Calu3 (cell line): ENCODE measurements at places on chromosomes 3 and 15. TPM values are rescaled to one million over a fixed set of nuclear protein-coding genes. Genes with fewer than 3 reads are reported as not detected.
A peak's percentile ranks its signal among the peaks of the same experiment; 100 is the strongest.

DNA sequence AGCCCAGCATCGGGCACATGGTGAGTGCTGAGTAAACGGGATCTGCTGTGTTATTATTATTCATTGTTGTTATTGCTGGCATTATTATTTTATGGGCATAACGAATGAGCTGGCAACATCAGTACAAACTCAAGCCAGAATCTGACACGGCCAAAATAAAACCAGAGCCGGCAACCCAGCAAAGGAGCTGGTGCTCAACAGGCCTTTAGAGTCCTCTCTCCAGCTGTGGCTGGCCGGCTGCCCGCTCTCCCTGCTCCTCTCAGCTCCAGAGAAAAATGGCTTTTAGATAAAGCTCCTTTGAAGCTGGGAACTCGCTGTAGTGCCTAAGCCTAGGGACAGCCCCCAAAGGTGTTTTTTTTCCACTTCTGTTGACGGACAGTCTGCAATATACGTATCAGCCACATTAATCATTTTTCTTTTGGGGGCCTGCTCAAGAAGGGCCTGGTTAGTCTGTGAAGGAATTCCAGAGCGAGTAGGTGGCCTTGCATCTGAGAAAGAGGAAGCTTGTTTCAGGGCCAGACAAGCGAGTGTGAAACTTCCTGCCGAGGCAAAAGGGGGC lies 193.9 kb upstream of the UBE2E1 start:
- peak overlapping the region; percentile 39 for H3K27ac ChIP-seq
- no peaks in the 10 kb centered on the region for H3K36me3 ChIP-seq
- no peak for DNase-seq
- peaks cover 1% of the 10 kb centered on the region for H3K27me3 ChIP-seq
- peaks cover 9% of the 10 kb centered on the region for H3K4me1 ChIP-seq

- no peak overlapping the region for H3K27ac ChIP-seq
- peaks cover 39% of the 10 kb centered on the region for H3K36me3 ChIP-seq
- H3K27me3 ChIP-seq = no peaks in the 10 kb centered on the region
- no peak for DNase-seq
Observed at GRCh38 chr15:70058642-70059360, 38.9 kb downstream of the TLE3 start.

DNA sequence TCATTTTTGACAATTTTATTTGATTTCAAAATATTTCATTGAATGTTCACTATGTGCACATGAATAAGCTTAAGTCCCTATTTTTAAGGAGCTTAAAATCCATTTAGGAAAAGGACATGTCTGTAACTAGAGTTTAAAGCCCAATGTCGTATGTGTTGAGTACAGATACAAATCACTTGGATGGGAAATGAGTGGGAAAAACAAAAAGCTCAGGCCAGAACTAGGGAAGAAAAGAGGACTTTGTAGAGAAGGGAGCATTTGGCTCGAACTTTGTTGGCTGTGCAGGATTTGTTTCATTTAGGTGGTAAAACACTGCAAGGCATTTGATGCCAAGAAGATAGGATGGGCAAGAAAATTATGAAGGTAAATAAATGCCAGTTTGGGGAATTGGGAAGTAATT lies 653.1 kb upstream of the KCNMB2 start:
- H3K27ac ChIP-seq = no peak overlapping the region
- H3K4me1 ChIP-seq = no peaks in the 10 kb centered on the region
- H3K4me3 ChIP-seq = no peak overlapping the region

- no peak overlapping the region for H3K4me3 ChIP-seq
- no peak overlapping the region for H3K27ac ChIP-seq
- H3K4me1 ChIP-seq = no peaks in the 10 kb centered on the region
Observed at GRCh38 chr15:88603885-88604284, 17.3 kb upstream of the AEN start.

GRCh38 chr15:97071668-97072067 lies 741.2 kb downstream of the NR2F2 start:
- H3K27me3 ChIP-seq = no peaks in the 10 kb centered on the region
- H3K27ac ChIP-seq = no peak overlapping the region
- no peaks in the 10 kb centered on the region for H3K36me3 ChIP-seq
- DNase-seq = no peak
- no peak overlapping the region for H3K4me3 ChIP-seq

- H3K27ac ChIP-seq = peak overlapping the region; percentile 72
- H3K4me3 ChIP-seq = peak overlapping the region; percentile 92
Observed at GRCh38 chr3:39106281-39106811, 1.1 kb downstream of the GORASP1 start.

DNA sequence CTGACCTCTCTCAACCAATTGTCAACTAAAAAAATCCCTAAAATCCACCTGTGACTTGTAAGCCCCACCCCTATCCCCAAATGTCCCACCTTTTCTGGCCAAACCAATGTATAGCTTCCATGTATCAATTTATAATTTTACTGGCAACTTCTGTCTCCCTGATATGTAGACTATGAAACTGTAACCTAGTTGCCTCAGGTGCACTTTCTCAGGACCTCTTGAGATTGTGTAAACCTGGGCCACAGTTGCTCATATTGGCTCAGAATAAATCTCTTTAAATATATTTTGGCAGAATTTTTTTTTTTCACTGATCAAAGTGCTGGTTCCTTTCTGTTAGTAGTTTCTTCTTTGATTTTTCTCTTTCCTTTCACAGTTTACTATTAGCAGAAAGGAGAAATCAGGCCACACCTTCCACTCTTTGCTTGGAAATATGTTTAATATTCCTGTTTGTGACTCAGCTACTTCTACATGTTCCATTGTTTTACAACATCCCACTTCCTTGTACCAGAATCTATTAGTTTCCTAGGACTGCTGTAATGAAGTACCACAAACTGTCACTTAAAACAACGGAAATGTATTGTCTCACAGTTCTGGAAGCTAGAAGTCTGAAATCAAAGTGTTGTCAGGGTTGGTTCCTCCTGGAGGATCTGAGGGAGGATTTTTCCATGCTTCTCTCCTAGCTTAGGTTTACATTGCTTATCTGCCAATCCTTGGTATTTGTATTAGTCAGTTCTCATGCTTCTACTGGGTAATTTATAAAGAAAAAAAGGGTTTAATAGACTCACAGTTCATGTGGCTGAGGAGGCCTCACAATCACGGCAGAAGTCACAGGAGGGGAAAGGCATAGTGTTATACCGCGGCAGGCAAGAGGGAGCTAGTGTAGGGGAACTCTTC lies 801.2 kb upstream of the ARPP21 start:
- DNase-seq = no peak
- H3K36me3 ChIP-seq = no peaks in the 10 kb centered on the region
- peaks cover 6% of the 10 kb centered on the region for H3K27me3 ChIP-seq
- H3K4me1 ChIP-seq = peaks cover 15% of the 10 kb centered on the region

DNA sequence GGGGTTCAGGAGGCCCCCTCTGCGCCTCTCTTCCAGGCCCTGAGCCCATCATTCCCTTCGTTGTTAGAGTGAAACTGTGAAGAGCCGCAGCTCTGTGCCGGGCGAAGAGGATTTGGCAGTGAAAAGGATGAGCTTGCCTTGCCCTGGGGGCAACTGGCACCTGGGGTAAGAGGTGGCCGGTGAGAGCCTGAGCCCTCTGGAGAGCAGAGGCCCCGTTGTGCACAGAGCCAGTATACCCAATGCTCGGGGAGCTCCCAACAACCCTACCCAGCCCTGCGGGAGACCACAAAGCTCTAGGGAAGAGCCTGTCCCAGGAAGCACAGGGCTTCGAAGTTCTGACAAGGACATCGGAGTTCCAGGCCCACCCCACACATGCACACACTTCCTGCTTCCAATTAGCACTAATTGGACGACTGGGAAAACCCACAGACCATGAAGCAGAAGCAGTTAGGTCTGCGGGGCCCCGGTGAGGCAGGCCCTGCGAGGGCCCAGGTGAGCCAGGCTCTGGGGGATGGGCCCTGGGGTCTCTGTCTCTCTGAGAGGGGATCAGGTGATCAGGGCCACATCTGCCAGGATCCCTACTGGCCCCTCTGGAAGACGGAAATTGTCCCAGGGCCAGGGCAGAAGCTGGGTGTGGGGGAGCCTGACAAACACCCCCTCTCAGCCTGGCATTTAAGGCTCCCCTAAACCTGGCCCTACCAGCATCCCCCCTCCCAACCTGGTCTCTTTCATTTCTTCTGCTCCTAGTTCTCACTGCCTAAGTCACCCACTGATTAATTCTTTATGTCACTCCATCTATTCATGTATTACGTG lies 27.9 kb upstream of the SFMBT1 start:
- no peaks in the 10 kb centered on the region for H3K27me3 ChIP-seq
- peaks cover 13% of the 10 kb centered on the region for H3K36me3 ChIP-seq
- peak overlapping the region; percentile 87 for H3K4me3 ChIP-seq

- H3K27ac ChIP-seq = no peak overlapping the region
- H3K27me3 ChIP-seq = no peaks in the 10 kb centered on the region
- peaks cover 9% of the 10 kb centered on the region for H3K4me1 ChIP-seq
- no peaks in the 10 kb centered on the region for H3K36me3 ChIP-seq
Observed at GRCh38 chr3:152151216-152151876, 117.4 kb upstream of the MBNL1 start.

GRCh38 chr3:61594144-61594963 lies 33.0 kb downstream of the PTPRG start:
- no peak for DNase-seq
- H3K27me3 ChIP-seq = no peaks in the 10 kb centered on the region
- H3K27ac ChIP-seq = no peak overlapping the region
- H3K4me3 ChIP-seq = no peak overlapping the region
- no peaks in the 10 kb centered on the region for H3K36me3 ChIP-seq

- H3K36me3 ChIP-seq = no peaks in the 10 kb centered on the region
- peaks cover 6% of the 10 kb centered on the region for H3K4me1 ChIP-seq
- peaks cover 41% of the 10 kb centered on the region for H3K27me3 ChIP-seq
- DNase-seq = no peak
Observed at GRCh38 chr15:51135276-51135675, 40.6 kb upstream of the TNFAIP8L3 start.

DNA sequence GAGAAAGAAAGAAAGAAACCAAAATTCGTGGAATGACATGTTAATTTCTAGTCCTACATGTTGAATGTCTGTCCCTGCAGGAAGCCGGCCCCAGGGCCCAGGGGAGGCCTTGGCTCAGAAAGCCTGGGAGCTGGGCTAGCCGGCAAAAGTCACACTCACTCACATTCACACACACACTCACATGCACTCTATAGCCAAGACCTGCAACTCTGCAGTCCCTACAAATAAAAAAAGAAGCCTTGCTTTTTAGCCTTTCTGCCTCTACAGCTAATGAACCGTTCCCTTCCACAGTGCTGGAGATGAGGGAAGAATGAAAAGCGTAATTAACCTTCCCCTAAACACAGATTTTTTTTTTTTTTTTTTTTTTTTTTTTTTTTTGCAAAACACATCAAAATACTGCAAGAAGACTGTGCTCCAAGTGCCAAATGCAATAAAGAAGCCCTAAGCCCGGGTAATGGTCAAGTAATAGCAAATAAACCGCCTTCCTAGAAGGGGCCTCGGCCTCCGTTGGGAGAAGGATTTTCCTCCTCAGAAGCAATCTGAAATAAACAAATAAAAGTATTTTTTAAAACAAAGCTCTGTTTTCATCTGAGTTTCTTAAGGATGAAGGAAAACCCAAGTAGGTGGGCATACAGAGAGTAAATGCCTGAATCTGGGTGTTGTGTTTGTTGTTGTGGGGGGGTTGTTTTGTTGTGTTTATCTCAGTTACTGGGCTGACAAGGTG lies 4.3 kb downstream of the MECOM start:
- H3K36me3 ChIP-seq = peaks cover 77% of the 10 kb centered on the region
- peaks cover 53% of the 10 kb centered on the region for H3K4me1 ChIP-seq
- H3K27me3 ChIP-seq = no peaks in the 10 kb centered on the region
- peak overlapping the region; percentile 79 for H3K4me3 ChIP-seq

- H3K4me1 ChIP-seq = no peaks in the 10 kb centered on the region
- no peak overlapping the region for H3K4me3 ChIP-seq
- no peak overlapping the region for H3K27ac ChIP-seq
- H3K36me3 ChIP-seq = no peaks in the 10 kb centered on the region
- no peaks in the 10 kb centered on the region for H3K27me3 ChIP-seq
Observed at GRCh38 chr15:71220828-71221227, 105.6 kb downstream of the THSD4 start.

DNA sequence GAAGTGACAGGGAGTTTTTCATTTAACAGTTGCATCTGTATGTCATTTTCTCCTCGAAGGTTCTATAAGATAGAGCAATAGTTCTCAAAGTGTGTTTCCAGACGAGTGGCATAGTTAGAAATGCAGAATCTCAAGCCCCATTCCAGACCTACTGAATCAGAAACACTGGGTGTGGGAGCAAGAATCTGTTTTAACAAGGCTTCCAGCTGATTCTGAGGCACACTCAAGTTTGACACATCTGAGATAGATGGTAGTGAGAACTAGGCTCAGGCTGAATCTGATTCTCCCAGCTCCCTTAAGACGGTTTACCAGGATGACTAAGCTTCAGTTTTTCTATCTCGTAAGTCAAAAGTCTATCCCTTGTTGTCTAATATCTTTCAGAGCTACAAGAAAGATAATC lies 159.8 kb upstream of the NUDT16 start:
- H3K27ac ChIP-seq = no peak overlapping the region
- no peaks in the 10 kb centered on the region for H3K27me3 ChIP-seq
- no peak overlapping the region for H3K4me3 ChIP-seq

DNA sequence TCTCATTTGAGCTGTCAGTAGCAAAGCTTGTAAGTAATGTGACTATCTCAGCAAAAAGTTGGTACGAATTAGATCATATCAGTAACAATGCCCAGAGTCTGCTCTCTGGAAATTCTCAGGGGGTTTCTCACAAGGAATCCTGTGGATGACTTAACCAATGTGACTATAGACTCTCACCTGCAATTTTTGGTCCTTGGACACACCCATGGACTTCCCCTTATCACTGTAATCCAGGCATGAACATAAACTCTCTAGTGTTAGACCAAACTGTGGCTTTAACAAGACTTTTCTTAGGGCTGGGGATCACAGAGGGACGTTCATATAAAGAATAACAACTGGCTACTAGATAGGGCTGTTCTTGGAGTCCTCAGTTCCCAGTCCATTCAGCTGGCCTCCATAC lies 3.9 kb upstream of the ZNF80 start:
- no peaks in the 10 kb centered on the region for H3K36me3 ChIP-seq
- H3K4me1 ChIP-seq = no peaks in the 10 kb centered on the region
- DNase-seq = no peak
- no peak overlapping the region for H3K27ac ChIP-seq

DNA sequence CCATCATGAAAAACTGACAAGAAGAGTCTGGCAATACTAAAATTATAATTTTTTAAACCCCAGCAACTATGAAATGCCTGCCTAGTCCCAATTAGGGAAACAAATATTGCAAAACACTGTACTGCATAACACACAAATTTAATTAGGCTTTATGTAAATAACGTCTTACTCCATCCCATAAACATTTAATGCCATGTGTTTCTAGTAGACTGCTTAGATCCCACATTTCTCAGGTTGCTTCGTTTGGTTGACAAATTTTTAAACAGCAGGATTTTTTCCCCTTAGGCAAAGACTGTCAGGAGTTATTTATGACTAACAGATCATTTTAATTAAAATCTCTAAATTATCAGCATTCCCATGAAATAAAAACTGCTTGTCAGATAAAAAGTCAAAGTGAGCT lies 29.9 kb downstream of the EIF2AK4 start:
- no peak overlapping the region for H3K27ac ChIP-seq
- no peaks in the 10 kb centered on the region for H3K36me3 ChIP-seq
- no peaks in the 10 kb centered on the region for H3K27me3 ChIP-seq
- DNase-seq = no peak
- no peak overlapping the region for H3K4me3 ChIP-seq

The DOCK3 gene
- 0.19 and 0.34 TPM in 2 replicates for total RNA-seq

The ETV5 gene
- total RNA-seq = 95.9 and 108 TPM in 2 replicates

The TERC gene
- 4.7 and 11.0 TPM in 2 replicates for total RNA-seq

The SPINT1 gene
- 93.7 and 98.4 TPM in 2 replicates for total RNA-seq

The PCOLCE2 gene
- total RNA-seq = 5.6 and 9.6 TPM in 2 replicates

The ASB14 gene
- 0.12 and 0.40 TPM in 2 replicates for total RNA-seq

The C3orf70 gene
- 0.10 and 0.12 TPM in 2 replicates for total RNA-seq

The CD200R1L gene
- total RNA-seq = not detected in 2 replicates

The FBXL22 gene
- total RNA-seq = 0.71 and 1.3 TPM in 2 replicates

The ERC2 gene
- 0.73 and 1.3 TPM in 2 replicates for total RNA-seq
